CD8-positive, alpha-beta T cell (primary cell): ENCODE measurements at places on chromosomes 6 and 20. TPM values are rescaled to one million over a fixed set of nuclear protein-coding genes. Genes with fewer than 3 reads are reported as not detected.

Gene GGTLC1
- total RNA-seq, result not detected

Gene MLN
- not detected for total RNA-seq

Gene FOXA2
- not detected for total RNA-seq

Gene BACH2
- total RNA-seq, result 162 TPM
